ENCODE measurements at places on chromosomes 16 and 17. TPM values are rescaled to one million over a fixed set of nuclear protein-coding genes. Genes with fewer than 3 reads are reported as not detected.

DNA sequence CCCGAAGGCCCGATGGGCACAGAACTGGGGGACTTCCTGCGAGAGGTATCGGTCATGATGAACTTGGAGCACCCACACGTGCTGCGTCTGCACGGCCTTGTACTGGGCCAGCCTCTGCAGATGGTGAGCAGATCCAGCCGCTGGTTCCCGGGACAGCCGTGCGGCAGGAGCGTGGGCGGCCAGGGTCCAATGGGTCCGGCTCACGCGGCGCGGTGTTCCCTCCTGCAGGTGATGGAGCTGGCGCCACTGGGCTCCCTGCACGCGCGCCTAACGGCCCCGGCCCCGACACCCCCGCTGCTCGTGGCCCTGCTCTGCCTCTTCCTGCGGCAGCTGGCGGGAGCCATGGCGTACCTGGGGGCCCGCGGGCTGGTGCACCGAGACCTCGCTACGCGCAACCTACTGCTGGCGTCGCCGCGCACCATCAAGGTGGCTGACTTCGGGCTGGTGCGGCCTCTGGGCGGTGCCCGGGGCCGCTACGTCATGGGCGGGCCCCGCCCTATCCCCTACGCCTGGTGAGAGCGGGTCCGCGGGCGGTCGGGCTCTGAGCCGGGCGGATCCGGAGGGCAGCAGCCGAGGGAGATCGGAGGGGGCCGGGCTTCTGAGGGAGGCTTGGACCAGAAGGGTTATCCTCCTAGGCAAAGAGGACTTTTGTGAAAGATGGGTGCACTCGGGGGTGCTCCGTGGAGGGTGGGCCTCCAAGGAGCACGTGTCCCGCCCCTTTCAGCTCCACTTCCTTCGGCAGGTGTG, 3.0 kb downstream of the TNK1 start:
- no peak for DNase-seq

GRCh38 chr17:30000755-30001257, 59.4 kb downstream of the EFCAB5 start:
- no peak for DNase-seq

CTF1 gene
- polyA plus RNA-seq: 8.9 TPM

GRCh38 chr16:9412031-9412914, 320.8 kb downstream of the HAPSTR1 start:
- DNase-seq: no peak

KRT31 gene
- not detected for polyA plus RNA-seq

SEPTIN12 gene
- polyA plus RNA-seq: not detected

DNA sequence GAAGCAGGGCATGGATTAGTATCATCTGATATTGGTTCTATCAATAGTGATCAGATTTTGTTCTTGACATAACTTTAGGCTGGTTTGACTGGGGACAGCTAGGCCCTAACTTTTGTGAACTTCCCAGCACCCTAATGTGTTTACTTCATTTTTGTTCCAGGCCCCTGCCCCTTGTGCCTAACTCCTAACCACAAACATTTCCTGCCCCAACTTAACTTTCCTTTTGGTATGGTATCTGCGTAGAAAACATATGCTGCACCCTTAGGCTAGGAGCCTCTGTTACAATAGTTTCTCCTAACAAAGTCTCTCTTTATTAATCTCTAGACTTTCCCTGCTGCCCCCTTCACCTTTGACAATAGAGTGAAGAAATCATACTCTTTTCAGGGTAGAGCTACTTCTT, 2.5 kb downstream of the ADPRM start:
- no peak for DNase-seq

GRCh38 chr17:61401389-61402072, 1.9 kb downstream of the TBX2 start:
- DNase-seq: no peak

- DNase-seq: no peak
These were observed 31.9 kb upstream of the HEATR6 start for GRCh38 chr17:60110586-60110985.

CCL18 gene
- polyA plus RNA-seq: not detected

DNA sequence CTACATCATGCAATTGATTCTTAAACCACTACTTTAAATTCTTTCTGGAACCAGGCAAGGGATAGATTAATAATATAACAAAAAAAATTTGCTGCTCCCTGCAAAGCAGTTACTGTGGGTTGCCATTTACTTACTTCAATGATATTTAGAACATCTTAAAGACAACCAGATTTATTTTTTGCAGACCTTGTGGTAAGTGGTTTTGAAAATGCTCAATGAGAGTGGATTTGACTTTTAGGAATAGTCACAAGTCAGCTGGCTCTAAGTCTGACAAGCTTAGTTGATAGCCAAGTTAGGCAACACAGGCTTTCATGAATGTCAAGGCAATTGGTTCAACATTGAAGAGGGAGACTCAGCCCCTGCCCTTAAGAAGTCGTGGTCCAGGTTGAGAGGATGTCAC, 11.8 kb downstream of the MARCHF10 start:
- DNase-seq: no peak

PHKB gene
- polyA plus RNA-seq: 79.0 TPM

NXN gene
- 31.7 TPM for polyA plus RNA-seq

- no peak for DNase-seq
These were observed 2283.8 kb downstream of the TP53TG3F start for GRCh38 chr16:35743101-35743692.

CES5A gene
- 0.09 TPM for polyA plus RNA-seq

DNA sequence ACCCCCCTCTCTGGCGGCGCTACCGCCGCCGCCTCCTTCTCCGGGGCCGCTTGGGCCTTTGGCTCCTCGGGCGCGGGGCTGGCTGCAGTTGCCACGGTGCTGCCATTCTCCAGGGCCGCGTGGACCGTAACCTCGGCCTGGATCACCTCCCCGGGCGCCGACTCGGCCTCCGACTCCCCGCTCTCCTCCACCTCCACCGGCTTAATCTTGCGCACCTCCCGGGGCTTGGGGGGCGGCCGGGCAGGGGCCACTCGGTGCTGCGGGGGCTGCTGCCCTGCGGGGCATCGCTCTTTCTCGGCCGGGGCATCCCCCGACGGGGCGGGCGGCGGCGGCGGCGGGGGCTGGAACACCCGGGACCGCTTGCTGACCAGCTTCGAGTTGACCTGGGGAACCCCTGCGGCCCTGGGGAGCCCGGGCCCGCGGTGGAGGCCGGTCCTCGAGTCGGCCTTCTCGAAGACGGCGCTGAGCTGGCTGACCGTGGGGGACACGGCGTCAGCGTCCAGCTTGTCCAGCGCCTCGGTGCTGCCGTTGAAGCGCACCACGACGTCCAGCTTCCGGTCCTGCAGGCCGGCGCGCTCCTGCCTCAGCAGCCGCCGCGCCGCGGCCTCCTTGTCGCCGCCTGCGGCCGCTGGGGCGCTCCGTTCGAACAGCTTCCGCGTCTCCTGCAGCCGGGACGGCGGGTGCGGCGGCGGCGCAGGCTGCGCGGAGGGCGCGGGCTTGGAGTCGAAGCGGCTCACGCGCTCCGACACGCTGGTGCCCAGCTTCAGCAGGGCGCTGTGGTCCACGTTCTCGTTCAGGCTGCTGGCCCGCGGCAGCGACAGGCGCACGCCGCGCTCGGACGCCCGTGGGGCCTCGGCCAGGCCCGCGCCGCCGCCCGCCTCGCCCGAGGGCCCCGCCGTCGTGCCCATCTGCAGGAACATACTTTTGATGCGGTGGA, 792 bp downstream of the PPP1R9B start:
- no peak for DNase-seq

RGS9 gene
- polyA plus RNA-seq: 12.2 TPM

IGSF6 gene
- polyA plus RNA-seq: 8.1 TPM

GRCh38 chr17:61970030-61970429, 42.2 kb upstream of the INTS2 start:
- DNase-seq: no peak
